Activated naive CD4-positive, alpha-beta T cell (primary cell): ENCODE measurements at places on chromosomes 12 and 14.
A peak's percentile ranks its signal among the peaks of the same experiment; 100 is the strongest.

DNA sequence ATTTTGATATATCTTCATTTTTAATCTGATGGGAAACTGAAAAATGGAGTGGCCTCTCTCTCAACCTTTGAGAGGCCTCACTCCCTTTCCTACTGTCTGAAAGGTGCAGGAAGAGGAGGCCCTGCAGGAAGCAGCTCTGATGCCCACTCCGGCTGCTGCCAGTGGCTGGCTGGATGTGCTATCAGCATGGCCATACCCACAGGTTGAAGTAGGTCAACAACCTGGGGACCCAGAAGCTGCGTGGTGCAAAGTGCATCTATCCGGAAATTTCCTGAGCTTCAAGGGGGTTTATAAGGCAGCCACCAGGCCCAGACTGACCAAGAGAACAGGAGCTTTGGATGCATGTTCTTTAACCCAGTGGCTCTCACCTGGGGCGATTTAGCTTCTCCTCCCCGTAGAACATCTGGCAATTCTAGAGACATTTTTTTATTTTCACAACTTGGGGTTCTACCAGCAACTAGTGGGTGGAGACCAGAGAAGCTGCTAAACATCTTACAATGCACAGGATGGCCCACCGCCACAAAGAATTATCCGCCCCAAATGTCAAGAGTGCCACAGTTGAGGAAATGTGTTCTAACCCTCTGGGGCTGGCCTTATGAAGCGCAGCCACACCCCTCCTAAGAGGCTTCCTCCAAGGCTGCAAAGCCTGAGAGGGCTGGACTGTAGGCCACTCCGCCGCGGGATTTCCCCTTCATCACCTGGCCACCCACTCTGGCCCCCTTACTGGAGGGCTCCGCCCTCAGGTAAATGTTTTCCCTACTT, 8.2 kb upstream of the BATF start:
- DNase-seq = no peak

- DNase-seq = peak; percentile 52
These were observed 11.5 kb upstream of the NUP107 start for GRCh38 chr12:68675101-68675842.

DNA sequence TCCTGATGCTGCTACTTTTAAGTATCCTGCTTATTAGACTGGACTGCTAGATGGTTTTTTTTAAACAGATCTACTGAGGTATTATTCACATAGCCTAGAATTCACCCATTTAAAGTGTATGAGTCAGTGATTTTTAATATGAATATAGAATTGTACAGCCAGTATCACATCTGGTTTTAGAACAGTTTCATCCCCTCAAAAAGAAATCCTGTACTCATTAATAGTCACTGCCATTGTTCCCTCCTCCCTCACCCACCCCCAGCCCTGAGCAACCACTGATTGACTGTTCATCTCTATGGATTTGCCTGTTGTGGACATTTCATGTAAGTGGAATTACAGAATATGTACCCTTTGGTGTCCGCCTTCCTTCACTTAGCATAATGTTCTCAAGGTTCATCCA, 98.4 kb downstream of the PPP2R5C start:
- DNase-seq = no peak

- no peak for DNase-seq
These were observed 94.7 kb downstream of the PTPN11 start for GRCh38 chr12:112513471-112513870.

- no peak for DNase-seq
These were observed 645.6 kb upstream of the TMEM132C start for GRCh38 chr12:127621366-127621765.

- DNase-seq = no peak
These were observed 71.2 kb downstream of the LGMN start for GRCh38 chr14:92677087-92677668.

- DNase-seq = no peak
These were observed 8.8 kb downstream of the NRXN3 start for GRCh38 chr14:78178971-78179370.

DNA sequence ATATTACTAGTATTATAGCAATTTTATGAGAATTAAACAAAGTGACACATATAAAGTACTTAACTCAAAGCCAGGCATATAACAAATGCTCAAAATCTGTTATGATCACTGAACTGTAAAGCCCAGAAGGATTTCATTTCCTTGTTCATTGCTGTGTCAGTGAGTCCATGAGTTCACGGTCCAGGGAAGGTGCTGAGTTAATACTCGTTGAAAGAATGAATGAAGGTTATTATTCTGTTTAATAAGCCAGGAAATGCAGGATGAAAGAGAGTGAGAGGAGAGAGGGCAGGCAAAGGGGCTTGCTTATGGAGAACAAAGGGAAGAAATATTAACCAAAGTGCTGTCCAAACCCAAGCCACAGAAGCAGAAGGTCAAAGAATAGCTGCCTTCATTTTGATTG, 40.2 kb upstream of the NT5DC3 start:
- no peak for DNase-seq

- DNase-seq = no peak
These were observed 25.8 kb downstream of the CPSF6 start for GRCh38 chr12:69265205-69265604.

GRCh38 chr12:48907245-48907644, 18.0 kb downstream of the FKBP11 start:
- no peak for DNase-seq

- DNase-seq = no peak
These were observed 22.6 kb downstream of the PRKCH start for GRCh38 chr14:61343991-61344405.

GRCh38 chr12:121115530-121115929, 17.1 kb upstream of the P2RX7 start:
- DNase-seq = no peak

- DNase-seq = no peak
These were observed 34.2 kb downstream of the ARID4A start for GRCh38 chr14:58332561-58332960.

- DNase-seq = no peak
These were observed 4.3 kb downstream of the INF2 start for GRCh38 chr14:104693482-104694431.

DNA sequence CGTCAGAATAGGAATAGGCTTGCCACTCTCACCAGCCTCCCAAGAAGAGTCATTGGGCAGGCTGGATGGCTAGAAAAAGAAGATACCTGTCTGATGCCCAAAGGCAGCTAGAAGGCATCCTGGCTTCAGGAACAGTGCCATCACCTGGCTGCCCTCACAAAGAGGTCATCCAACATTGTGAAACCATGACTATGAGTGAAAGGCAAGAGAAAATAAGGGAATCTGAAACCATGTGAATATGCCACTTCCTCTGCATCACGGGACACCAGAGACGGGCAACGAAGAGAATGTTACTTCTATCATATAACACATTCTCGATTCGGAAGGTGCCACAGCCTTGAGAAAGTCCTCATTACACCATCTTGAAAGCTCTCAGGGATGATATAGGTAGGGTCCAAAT, 182.0 kb downstream of the DAD1 start:
- DNase-seq = no peak
